ENCODE measurements at places on chromosomes 1 and 21.

GRCh38 chr1:91830242-91831131 is 55.5 kb downstream of the TGFBR3 start:
- peak; percentile 91 for DNase-seq

DNA sequence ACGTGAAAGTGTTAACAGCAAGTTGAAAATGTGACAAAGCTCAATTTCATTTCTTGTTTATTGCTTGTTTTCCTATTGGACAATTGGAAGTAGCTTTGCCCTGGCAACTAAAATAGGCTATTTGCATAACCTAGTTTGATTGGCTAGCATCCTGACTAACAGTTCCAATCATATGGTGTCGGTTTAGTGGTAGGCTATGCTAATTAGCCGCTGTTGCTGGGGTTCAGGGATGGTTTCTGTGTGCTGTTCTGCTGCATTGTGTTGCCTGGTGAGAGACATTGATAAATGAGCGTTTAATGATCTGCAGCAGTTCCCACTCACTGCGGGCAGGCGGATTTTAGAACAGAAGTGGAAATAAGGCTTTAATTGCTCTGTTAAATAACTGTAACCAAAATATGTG is 68.5 kb downstream of the DYRK1A start:
- peak; percentile 80 for DNase-seq

DNA sequence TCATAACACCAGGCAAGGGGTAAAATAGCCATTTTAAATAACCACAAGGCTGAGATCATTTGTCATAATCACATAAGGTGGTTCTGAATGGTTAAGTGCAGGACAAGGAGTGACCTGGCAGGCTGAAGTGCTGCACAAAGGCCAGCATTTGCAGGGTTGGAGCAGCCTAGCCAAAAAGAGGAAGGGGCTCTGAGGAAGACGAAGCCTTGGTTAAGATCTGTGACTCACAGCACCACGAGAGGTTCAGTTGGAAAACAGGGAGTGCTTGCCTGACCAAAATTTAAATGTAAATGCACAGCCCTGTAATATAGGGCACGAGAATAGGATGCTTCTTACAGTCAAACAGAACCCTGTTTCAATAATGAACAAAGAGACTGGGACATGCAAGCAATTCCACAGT is 12.1 kb downstream of the ATP5PF start:
- DNase-seq: no peak

DNA sequence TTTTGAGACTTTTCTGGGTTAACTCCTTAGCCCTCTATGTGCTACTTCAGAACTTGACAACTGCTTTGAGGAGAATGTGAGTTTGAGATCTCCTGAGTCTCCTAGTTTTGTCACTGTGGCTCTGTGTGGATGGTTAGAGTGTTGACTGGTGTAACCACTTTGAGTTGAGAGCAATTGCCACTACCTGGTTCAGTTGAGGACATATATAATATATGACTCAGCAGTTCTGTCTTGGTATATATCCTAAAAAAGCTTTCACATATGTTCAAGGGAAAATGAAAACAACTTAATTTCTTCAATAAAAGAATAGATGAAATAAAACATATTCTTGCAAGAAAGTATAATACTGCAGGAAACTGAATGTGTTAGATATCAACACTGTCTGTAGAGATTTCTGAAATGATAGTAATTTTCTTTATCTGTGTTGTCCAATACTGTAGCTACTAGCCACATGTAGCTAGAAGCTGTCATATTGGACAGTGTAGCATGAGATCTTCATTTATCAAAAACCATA is 96.7 kb upstream of the QSOX1 start:
- no peak for DNase-seq

DNA sequence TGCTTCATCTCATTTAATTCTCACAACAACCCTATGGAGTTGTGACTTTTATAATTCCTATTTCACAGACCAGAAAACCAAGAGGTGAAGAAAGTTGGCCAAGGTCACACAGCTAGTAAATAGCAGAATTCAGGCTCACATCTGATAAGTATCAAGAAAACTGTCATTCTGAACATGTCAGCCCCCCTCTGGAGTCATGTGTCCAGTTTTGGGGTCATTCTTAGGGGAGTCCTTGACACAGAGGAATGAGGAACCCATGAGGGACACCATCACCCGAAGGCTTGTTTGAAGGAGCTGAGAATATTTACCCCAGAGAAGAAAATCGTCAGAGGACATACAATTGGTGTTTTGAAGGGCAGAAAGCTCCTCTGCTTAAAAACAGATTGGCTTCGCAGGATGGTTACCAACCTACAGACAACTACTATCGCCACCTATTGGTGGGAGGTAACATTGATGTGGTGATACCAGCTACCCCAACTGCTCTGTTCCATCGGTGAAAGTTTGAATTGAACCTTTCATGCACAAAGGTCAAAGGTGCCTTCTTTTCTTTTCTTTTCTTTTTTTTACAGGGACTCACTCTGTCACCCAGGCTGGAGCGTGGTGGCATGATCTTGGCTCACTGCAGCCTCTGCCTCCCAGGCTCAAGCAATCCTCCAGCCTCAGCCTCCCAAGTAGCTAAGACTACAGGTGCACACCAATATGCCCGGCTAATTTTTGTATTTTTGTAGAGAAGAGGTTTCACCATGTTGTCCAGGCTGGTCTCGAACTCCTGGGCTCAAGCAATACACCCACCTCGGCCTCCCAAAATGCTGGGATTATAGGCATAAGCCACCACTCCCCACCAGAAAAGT is 31.3 kb downstream of the NCMAP start:
- DNase-seq: peak; percentile 63

GRCh38 chr1:109242387-109242786 is 7.0 kb upstream of the CELSR2 start:
- no peak for DNase-seq

GRCh38 chr1:224106568-224107281 is 7.2 kb upstream of the FBXO28 start:
- peak; percentile 56 for DNase-seq

DNA sequence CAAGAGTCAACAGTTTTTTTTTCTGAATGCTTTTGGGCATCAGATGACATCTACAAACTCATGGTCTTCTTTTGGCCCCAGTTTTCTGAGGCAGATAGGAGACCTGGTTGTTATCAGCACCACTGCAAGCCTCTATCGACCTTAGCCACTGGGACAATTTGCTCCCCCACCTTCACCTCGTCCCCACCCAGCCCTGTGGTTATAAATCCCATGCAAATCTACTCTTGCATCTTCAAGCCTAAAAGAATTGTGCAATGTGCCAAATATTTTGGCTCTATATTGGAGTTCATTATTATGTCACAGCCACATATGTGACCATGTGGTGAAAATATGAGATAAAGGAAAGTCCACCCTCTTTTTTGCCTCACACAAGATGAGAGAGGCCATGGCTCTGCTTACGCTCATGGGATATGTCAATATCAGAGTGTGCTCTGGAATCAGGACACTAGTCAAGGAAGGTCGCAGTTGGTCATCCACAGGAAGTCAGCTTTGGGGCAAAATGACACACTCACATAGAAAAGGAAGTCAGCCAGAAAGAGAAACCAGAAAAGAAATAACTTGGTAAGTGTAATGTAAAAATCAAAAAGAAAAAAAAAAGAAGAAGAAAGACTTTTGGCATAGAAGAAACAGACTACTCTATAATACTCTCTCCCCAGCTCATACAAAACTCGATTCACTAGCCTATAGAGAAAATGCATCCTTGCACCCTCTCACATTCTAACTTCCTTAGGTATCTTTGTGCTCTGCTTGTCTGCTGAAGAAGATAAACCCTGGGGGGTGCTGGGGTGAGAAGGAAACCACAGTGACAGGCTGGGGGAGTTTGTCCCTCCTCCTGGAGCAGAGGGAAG is 21.2 kb downstream of the SLC30A10 start:
- DNase-seq: no peak

DNA sequence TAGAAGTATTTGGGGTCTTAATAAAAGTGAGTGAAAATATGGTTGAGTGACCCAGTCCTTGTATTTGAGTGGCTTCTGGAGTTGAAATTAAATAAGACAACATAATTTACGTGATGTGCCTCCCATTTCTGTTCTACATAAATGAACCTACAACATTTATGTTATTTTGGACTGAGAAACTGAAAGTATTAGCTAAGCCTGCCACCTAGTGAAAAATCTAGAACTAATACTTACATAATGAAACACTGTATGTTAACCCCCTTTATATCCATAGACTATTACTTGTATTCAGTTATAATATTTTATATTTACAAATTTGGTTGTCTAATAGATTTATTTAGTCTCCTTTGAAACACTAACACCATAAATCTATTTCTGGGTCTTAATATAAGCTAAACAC is 298.9 kb downstream of the KCNT2 start:
- peak; percentile 68 for DNase-seq

- DNase-seq: no peak
Observed at GRCh38 chr21:38821248-38821647, 15.5 kb downstream of the ETS2 start.

DNA sequence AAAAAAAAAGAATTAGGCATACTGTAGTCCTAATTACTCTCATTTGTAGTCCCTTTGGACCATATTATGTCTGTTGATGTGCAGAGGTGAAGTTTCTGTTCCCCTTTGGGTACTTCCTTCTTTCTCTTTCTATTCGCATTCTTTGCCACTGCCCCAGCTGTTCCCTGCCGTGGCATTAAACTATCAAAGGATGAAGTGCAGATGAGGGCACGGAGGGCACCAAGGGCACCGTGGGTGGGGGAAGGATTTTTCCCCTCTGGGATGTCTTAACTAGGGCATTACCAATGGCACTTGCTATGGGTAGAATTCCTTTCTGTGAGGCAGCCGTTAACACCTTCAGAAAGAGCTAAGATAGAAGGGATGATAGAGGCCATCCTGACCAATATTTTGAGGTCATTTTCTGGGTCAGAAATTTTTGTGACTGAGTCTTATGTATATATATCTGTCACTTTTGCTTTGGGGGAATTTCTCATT is 4.9 kb upstream of the MAPKAPK2 start:
- no peak for DNase-seq

DNA sequence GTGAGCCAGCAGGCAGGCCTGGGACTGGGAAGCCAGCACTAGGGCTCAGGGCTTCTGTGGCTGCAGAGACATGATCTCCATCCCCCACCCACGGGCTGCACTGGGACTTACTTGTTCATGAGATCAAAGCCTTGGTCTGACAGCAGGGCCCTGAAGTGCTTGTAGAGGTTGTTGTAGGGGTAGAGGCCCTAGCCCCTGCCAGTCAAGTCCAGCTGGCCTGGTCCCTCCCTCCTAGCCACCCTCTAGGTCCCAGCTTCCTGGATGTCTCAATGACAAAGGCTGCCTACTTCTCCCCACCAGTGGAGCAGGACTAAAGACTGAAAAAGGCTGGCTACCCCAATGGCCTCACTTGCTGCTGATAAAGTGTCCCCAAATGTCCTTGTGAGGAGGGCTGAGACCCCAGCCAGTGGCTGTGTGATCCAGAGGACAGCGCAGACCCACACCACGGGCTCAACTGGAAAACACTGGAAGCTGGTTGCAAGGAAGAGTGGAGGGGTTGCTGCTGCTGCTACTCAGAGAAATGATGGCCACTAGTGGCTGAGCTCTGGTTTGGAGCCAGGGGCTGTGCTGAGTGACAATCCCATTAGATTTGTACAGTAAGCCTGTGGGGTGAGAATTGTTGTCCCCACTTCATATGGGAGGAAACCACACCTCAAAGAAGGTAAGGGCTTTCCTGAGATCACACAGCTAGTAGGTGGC is 1.4 kb downstream of the HTR1D start:
- no peak for DNase-seq

DNA sequence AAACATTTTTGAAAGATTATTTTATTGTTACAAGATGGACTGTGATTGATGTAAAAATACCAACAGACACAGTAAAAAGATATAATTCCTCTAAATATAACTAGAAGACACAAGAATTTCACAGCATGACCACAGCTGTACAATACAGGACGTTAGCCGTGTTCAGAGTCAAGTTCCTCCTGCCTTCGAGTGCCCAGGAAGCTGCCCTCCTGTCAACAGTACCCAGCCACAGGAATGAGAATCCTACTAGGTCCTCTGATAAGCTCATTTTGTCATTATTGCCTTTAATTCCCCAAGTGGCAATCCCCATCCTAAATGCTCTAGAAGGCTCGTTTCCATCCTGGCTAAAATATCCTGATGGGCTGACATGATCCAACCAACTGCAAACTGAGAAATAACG is 16.4 kb upstream of the CAPN2 start:
- no peak for DNase-seq

DNA sequence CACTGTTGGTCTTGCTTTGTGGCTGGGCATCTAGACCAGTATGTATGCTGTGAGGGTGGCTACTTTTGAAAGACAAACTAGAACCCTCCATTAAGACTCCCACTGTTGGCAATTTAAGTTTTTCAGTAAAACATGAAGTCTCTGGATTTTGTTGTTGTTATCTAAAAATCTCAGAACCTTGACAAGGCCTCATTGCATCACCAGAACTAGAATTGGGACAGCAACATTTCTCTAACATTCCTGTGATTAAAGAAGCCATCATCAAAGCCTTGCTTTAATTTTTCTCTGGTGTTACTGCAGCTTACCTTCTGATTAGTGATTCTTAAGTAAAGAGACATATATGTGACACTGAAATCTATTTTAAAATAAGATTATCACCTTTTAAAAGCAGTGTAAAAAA is 4.5 kb downstream of the TRIM67 start:
- no peak for DNase-seq

GRCh38 chr1:245663841-245664240 is 509.1 kb downstream of the KIF26B start:
- DNase-seq: no peak
